ENCODE measurements at places on chromosomes 2 and 18.

DNA sequence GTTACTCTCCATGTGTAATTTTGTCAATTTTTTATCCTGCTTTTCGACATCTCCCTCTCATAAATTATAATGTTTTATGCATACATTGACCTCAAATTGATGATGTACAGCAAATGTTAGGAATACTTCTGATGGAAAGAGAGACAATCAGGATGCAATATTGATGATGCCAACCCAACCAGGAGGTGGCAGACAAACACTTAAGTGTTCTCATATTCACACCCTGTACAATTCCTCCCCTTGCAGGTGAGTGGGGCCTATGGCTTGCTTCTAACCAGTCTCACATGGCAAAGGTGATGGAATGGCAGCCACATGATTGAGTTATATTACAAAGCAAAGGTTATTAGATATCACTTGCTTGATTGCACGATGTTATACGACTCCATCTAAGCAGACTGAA, 594.3 kb upstream of the REG3G start:
- DNase-seq: no peak

DNA sequence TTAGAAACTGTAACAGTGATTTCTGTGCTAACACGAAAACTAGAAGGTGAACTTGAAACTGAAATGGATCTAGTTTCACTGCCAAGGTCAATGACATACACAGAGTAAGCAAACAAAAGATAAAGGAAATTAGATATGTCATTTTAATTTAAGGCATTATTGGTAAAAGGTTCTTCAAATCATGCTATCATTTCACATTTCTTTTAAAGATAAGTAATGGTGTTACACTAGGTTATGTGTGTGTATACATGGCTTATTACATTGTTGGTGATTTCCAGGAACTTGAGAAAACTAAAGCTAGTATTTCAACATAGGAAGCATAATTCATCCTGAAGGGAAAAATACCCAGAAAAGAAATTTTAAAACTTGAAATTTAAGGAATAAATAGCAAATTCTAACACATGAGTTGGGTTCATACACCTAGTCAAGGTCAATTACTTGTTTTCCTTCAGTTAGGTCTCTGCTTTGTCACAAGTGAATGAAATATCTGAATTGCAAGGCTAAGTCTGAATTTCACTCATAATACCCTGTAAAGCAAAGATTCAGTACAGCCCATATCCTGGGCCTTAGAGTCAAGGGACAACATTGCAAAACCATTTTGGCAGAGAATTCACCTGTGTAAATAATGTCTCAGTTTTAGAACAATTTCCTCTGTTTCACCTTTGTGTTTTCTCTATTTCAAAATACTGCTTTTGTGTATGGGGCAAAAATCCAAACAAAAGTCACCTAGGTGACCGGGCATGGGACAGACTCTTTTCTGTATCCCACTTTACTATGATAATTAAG, 141.6 kb downstream of the SRBD1 start:
- no peak for DNase-seq

DNA sequence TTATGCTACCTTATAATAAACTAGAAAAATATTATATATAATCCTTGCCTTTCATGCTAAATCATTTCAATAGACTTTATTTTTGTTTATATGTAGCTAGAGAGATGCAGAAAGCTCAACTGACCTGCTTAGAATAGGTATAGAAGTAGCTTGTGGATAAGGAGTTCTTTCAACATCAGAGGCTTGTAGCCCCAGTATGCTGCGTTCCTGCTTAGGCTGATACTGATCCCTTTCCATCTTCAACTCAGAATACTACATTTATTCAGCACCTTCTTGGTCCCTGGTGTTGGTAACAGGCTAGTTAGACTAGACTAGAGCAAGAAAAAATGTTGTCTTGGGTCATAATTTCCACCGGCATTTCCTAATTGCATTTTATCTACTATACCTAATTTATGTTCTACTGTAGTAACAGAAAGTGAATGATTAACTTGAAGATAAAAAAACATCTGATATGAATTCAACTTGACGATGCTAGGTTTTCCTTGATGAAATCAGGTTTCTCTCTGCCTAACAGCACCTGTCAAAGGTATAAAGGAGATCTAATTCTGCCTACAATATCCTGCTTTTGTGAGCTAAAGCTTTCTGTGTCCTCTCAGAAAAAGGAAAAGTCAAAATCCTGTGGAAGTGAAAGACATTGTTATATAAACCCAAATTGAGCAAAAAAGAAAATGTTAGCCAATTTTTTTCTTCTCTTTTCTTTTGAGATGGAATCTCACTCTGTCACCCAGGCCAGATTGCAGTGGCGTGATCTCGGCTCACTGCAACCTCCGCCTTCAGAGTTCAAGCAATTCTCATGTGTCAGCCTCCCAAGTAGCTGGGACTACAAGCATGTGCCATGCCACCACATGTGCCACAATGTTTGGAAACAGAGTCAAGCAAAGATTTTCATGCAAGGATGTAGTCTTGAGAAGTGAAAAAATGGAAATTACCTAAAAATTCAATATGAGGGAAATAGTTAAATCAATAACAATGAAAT, 5.8 kb downstream of the PECR start:
- DNase-seq: no peak

- DNase-seq: no peak
Observed at GRCh38 chr2:202149155-202149762, 76.2 kb downstream of the KIAA2012 start.

- no peak for DNase-seq
Observed at GRCh38 chr2:30472326-30472725, 25.3 kb downstream of the LCLAT1 start.

- no peak for DNase-seq
Observed at GRCh38 chr18:8910843-8911242, 191.7 kb upstream of the NDUFV2 start.

DNA sequence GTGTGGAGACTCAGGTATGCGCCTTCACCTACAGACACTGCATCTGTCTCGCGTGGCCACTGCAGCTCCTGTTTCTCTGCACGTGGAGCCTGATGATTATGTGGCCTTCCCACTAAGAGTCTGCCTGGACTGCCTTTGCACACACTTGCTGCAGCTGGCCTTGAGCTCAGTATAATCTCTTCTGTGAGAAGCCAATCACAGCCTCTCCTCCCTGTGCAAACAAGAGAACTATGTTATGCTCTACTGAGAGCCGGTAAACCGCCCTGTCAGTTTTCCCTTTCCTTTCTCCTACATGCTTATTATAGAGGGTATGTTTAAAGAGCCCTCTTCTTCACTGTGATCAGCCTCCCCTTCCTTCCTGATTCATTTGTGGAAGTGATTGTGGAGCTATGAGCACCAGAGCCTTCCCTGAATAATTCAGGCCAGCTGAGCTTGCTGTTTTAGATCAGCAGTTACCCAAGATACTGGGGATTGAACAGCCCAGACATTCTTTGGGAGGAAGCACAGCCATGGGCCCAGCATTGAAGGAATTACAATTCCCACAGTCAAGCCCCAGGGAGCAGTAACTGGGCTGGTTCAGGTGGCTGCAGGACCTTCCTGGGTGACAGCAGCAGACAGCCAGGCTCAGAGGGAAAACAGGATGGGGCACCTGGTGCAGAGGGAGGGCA, 3.7 kb upstream of the TGFA start:
- DNase-seq: no peak

Measured in stimulated activated CD4-positive, alpha-beta T cell treated with anti-CD3 and anti-CD28 coated beads, Interleukin-2, amount 100 ng/mL, for 48 hours (primary cell).